NCI-H1105 treated with DMSO at 0.1 percent for 48 hours (cell line): ENCODE measurements at places on chromosomes 4 and X.

GRCh38 chr4:22356987-22357596 is 158.8 kb downstream of the ADGRA3 start:
- DNase-seq = peak; percentile 61

DNA sequence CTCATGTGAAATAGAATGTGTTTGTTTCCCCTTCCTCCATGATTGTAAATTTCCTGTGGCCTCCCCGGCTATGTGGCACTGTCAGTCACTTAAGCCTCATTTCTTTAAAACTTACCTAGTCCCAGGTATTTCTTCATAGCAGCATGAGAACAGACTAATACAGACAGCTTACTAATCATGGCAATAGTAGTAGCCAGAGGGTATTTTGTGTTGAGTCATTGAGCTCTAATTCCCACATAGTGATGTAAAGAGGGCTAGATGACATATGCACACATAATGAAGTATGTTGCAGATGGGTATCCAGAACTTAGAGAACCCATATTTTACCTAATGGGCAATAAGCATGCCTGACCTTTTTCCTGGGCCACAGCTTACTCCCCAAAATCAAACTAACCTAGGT is 1197.2 kb downstream of the PCDH7 start:
- no peak for DNase-seq

- DNase-seq = no peak
Measured at GRCh38 chr4:124178449-124179021, 534.0 kb downstream of the ANKRD50 start.

GRCh38 chrX:39941332-39941920 is 156.3 kb downstream of the BCOR start:
- peak; percentile 10 for DNase-seq

- no peak for DNase-seq
Measured at GRCh38 chr4:188887905-188888304, 748.7 kb downstream of the TRIML1 start.

DNA sequence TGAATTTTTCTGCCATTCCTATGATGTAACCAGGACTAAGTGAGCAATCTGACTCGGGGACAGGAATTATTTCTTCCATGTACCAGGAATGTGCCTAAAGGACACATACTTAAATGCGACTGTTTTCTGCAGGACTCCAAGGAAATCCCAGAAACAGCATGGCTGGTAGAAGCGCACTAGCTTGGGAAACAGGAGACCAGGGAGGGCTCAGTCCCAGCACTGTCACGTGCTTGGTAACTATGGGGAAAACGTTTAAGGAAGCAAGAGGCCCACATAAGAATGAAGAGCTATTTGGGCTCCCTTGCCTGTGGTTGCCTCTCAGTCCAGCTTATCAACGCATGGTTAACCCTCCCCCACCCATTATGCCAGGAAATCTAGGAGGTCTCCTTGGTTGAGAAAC is 19.6 kb downstream of the MPP1 start:
- DNase-seq = no peak

DNA sequence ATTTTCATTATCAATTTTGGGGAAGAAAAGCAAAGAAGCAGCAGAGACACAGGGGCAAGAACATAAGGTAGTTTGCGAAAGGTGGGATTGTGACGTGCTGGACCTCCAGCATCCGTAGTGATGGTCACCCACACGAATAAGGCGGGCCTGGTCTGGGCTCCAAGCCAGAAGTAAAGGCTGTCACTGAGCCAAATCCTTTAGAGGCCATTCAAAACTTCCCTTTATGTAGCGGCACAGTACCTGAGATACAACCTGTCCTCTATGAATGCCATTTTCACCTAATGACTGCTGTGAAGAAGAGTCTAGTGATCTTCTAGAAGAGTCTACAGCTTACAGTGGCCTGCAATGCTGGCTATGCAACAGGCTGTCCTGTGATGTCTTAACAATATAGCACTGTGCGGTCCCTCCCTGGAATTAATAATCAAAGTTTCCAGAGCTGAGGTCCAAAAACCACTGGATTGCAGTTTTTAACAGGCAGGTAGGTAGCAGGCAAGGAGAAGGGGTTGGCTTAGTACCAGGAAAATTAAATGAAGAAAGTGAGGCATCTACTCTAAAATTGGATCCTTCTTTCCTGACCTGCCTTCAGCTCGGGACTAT is 56.2 kb downstream of the TRIML1 start:
- no peak for DNase-seq

- DNase-seq = no peak
Measured at GRCh38 chr4:19009881-19010280, 988.3 kb upstream of the LCORL start.

DNA sequence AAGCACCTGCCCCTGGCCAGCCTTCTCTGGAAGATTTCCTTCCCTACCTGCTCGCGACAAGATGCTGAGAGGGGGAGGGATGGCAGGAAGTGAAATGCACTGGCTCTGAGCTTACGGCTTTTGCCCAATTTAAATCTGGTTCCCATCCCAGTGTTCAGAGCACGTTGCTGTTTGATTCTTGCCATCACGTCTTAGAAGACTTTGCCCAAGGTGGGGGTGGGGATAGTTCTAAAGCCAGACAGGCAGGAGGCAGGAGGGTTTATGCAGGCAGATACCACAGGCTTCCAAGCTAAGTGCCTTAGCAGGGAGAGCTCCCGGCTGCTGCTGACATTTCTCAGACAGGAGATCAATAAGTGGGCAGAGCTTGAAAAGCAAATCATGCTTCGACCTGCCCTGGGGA is 393.9 kb downstream of the MID1IP1 start:
- peak; percentile 35 for DNase-seq

DNA sequence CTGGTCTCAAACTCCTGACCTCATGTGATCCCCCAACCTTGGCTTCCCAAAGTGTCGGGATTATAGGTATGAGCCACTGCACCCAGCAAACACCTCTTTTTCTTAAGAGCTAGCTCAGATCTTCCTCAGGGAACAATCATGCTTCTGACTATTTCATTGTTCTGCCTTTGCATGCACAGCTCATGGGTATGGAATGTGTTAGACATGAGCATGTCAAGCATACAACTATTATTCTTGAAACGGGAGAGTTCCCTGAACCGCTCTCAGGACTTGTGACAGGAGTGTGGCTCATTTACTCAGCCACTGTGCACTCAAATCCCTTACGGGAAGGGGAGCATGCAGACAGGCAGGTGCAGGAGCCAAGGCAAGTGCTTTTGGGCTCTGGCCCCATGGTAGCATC is 231.7 kb upstream of the TAPT1 start:
- no peak for DNase-seq

DNA sequence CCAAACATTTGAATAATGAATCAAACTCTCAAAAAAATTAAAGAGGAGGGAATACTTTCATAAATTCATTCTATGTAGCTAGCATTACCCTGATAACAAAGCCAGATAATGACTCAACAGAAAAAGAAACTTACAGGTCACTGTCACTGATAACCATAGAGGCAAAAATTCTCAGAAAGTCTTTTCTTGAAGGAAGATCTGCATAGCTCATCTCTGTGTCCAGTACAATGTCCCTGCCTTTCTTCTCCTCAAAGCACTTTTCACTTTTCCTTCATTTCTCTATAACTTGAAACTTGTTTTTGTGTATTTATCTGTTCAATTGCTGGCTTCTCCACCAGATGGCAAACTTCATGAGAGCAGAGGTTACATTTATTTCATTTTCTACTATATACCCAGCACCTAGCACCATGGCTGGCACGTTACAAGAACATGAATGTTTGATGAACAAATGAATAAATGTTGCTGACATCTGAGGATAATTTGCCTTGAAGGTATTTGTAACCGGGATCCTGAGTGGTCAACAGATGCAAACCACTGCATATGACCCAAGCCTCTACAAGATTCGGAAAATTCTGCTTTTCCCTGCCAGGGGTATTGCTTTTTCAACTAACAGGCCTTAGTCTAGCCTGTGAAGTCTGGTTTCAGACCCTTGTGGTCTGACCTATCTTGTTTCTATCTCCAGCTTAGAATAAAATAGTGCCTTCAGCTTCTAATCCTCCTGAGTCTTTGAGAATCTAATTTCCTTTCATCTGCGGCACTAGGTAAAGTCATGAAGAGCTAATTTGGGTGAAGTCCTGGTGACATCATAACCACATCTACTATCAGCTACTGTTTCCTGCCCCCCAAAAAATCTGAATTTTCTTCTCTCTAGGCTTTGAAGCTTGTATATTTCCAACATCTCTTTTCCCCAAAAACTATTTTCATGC is 52.5 kb upstream of the ANTXR2 start:
- peak; percentile 5 for DNase-seq

- DNase-seq = no peak
Measured at GRCh38 chrX:38277136-38277535, 50.2 kb downstream of the RPGR start.

DNA sequence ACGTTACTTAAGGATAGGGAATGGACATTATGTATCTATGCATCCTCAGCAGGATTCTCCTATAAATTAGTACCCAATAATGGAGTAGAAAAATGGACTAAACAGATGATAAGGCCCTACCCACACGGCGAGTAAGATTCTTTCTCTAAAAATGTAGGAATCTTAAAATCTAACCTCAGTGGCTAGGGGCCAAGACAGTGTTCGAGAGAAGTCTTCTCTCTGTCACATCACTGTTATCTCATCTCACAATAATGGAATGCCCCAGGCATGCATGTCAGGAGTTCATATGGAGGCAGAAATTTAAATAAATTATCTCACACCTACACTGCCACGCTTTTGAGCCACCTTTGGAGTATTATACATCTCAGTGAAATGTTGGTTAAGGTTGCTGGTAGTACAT is 132.9 kb downstream of the LDB2 start:
- DNase-seq = no peak

- DNase-seq = no peak
Measured at GRCh38 chr4:59217910-59218631, 1982.1 kb upstream of the ADGRL3 start.

GRCh38 chr4:125283707-125284279 is 31.0 kb upstream of the FAT4 start:
- DNase-seq = peak; percentile 1

DNA sequence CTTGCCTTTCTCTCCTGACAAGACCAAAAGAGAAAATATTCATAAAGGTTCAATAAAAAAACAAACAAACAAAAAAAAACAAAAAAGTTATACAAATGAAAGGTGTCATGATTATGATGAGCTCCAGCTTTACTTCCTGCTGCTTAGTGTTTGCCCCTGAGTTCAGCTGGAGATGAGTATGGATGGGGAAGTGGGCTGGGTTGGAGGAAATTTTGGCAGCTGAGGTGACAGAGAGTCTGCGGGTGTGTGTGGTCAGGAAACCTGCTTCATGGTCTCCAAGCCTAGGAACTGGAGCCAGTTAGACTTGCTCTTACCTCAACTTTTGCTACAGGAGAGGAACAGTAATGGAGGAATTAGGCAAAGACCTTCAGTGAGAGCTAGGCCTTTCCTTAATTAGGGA is 4.3 kb upstream of the CYSLTR1 start:
- no peak for DNase-seq

DNA sequence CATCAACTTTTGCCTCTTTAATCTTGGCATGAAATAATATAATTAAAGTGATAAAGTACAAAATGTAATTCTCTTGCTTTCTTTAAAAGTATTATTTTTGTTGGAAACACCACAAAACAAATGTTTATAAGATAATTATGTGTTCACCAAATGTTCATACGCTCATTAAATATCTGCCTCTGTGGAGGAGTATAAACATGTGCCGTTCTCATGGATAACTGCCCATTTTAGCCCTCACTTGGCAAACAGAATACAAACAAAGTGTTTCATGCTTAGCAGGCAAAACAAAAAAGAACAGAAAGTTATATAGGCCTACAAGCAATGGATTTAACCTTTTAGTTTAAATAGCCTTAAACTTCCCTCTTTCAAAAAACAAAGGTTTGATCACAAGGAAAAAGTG is 800.5 kb upstream of the DIAPH2 start:
- DNase-seq = no peak

- no peak for DNase-seq
Measured at GRCh38 chrX:35444671-35445355, 353.3 kb upstream of the MAGEB16 start.

- DNase-seq = no peak
Measured at GRCh38 chr4:3473181-3473950, 10.3 kb downstream of the DOK7 start.

GRCh38 chr4:24529555-24529954 is 54.8 kb downstream of the DHX15 start:
- no peak for DNase-seq

DNA sequence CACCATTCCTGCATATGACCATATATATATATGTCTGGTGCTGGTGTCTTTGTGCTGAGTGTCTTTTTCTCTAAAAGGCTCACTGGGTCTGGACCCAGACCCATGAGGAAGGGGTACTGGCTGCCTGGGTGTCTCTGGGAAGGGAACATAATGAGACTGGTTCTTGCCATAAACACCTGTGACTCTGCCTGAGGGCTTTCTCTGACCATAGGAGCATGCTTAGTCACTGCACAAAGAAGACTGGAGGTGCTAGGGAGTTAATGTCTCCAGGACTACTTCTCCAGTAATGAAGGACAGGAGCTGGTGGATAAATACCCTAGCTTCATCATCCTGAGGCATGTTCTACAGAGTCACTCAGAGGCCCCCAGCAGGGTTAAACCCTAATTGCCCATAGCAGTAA is 47.1 kb upstream of the CASK start:
- no peak for DNase-seq

- peak; percentile 28 for DNase-seq
Measured at GRCh38 chrX:74613370-74614092, 893 bp downstream of the RLIM start.

GRCh38 chr4:2948895-2949781 is 14.1 kb downstream of the NOP14 start:
- DNase-seq = no peak

DNA sequence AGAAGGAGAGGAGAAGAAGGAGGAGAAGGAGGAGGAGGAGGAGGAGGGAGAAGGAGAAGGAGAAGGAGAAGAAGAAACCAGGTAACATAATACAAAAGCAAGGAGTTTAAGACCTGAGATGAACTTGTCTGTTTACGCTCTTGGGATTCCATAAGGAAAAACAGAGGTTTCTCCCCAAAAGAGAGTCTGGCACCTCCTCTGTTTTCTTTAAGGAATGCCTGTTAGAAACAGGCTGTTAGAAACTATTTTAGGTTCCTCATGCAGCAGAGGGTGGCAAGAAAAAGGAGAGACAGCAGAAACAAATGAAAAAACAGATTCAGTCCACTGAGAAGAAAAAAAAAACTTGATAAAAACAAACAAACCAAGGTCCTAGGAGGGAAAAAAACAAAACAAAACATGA is 10.3 kb upstream of the FHDC1 start:
- no peak for DNase-seq

GRCh38 chr4:176034499-176034898 is 31.1 kb upstream of the WDR17 start:
- DNase-seq = no peak

DNA sequence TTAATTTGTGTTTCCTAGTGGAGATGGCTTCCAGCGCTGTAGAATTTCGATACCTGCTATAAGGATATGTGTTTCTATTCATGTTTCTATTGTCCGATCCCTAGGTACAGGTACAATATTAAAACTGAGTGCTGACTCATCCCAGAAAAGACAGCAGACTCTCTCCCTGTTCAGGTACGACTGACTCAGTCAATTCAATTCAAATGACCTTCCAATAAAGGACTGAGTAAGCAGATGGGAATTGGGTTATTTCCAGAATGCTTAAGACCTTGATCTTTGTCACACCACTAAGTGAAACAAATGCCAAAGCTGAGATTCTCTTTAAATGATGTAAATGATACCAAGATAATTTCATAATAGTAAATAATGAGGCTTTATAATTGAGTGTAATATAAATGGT is 1596.9 kb downstream of the RPA4 start:
- no peak for DNase-seq

- DNase-seq = no peak
Measured at GRCh38 chr4:98555798-98556445, 102.5 kb downstream of the TSPAN5 start.
